ENCODE measurements at places on chromosomes 7 and 10.

DNA sequence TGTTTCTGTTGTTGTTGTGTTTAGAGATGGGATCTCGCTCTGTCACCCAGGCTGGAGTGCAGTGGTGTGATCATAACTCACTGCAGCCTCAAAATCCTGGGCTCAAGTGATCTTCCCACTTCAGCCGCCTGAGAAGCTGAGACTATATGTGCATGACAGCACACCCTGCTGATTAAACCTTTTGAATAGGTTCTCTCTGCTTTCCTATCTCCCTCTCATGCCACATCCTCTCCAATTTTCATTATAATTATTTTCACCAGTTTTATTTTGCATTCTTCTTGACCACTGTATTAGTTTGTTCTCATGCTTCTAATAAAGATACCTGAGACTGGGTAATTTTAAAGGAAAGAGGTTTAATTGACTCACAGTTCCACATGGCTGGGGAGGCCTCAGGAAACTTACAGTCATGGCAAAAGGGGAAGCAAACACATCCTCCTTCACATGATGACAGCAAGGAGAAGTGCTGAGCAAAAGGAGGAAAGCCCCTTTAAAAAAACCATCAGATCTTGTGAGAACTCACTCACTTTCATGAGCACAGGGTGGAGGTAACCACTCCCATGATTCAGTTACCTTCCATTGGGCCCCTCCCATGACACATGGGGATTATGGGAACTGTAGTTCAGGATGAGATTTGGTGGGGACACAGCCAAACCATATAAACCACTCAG lies 12.9 kb downstream of the AGK start:
- DNase-seq = peak; percentile 11

GRCh38 chr7:39017369-39017915 lies 39.7 kb downstream of the POU6F2 start:
- no peak for DNase-seq

- DNase-seq = no peak
Measured at GRCh38 chr7:38842746-38843145, 66.2 kb downstream of the VPS41 start.

DNA sequence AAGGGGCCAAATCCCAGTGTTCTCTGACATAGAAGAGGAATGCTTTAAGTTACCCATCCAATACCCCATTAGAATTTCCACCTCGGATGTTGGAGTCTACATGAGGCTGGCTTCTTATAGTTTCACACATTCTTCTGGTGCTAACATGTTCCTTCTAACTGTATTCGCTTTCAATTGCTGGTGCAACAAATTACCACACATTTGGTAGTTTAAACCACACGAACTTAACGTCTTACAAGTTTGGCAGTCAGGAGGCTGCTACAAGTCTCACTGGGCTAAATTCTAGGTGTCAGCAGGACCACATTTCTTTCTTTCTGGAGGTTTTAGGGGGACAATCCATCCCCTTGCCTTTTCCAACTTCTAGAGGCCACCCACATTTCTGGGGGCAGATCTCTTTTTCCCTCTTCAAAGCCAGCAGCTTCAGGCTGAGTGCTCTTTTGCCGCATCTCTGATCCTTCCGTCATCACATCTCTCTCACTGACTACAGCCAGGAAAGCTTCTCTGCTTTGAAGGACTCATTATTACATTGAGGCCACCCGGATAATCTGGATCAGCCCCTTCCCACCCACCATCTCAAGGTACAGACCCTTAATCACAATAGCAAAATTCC lies 5.1 kb upstream of the MACC1 start:
- DNase-seq = no peak

DNA sequence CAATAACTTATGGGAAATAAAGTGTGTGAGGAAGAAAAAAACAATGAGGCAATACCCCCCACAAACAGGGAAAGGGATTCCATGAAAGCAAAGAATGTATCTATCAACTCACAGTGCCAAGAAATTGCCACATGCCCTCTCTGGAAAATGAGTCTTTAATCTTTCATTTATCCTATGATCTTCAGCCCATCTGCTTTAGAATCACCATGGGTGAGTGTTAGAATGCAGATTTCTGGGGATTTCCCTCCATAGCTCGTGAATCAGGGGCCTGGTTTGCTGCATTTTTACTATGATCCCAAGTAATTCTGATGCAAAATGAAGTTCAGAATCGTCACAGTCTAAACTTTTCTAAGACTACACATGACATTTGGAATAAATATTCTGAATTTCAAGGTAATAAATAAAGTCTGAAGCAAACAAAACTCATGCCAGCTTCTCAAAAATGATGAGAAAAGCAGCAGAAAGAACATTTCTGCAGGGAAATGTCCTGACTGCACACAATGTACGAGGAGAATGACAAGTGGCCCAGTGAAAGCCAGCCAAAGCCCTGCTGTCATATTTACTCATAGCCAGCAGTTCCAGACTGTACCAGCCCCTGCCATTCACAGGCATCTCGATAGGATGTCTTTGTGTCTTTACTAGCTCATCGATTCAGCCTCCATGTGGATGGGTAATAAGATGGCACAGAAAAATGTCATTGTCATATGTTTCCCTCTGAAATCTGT lies 167.1 kb downstream of the ELMO1 start:
- no peak for DNase-seq

DNA sequence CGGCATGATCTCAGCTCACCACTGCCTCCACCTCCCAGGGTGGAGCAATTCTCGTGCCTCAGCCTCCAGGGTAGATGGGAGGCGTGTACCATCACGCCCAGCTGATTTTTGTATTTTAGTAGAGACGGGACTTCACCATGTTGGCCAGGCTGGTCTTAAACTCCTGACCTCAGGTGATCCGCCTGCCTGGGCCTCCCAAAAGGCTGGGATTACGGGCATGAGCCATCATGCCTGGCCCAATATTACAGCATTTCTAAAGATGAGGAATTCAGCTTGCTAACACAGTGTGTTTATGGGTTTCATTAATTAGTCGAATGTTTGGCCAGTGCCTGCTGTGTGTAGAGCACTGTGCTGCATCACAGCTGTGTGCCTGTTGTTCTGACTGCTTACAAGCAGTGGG lies 3.7 kb downstream of the WDR37 start:
- DNase-seq = no peak

DNA sequence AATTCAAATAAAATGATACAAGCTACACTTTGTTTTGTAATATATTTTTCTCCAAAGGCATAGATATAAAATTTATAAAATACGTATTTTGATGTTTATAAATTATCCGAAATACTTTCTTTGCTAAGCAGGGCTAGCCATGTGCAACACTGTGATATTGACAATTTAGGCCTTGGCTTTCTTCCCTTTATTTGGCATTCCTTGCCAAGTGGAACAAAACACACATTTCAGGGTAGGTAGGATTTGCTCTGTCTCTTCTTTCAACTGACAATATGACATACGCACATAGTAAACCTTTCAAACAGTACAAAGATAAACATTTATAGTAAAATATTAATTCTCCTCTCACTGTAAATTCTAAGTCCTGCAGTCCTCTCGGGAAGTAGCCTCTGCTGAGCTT lies 103.3 kb upstream of the POT1 start:
- no peak for DNase-seq

GRCh38 chr10:72375173-72375572 lies 20.5 kb upstream of the DNAJB12 start:
- DNase-seq = no peak

DNA sequence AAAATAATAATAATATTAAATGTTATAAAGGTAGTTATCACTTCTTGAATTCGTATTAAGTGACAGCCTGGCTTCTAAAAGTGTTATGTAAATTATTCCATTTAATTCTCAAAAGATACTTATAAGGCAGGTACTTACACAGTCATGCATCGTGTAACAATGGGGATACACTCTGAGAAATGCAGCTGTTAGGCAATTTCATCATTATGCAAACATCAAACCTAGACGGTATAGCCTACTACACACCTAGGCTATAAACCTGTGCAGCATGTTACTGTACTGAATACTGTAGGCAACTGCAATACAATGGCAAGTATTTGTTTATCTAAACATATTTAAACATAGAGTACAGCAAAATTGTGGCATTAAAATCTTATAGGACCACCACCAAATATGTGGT lies 1.5 kb downstream of the IFIT1 start:
- no peak for DNase-seq

- no peak for DNase-seq
Measured at GRCh38 chr10:62056219-62056618, 154.7 kb downstream of the ARID5B start.
